ENCODE measurements at places on chromosomes 3 and 15. TPM values are rescaled to one million over a fixed set of nuclear protein-coding genes. Genes with fewer than 3 reads are reported as not detected.

TERC gene
- total RNA-seq, result 88.5 TPM

NOX5 gene
- total RNA-seq, result 2.9 TPM

CHST2 gene
- total RNA-seq, result 20.7 TPM

TIMP4 gene
- total RNA-seq, result 0.10 TPM

PLSCR5 gene
- total RNA-seq, result not detected

DNA sequence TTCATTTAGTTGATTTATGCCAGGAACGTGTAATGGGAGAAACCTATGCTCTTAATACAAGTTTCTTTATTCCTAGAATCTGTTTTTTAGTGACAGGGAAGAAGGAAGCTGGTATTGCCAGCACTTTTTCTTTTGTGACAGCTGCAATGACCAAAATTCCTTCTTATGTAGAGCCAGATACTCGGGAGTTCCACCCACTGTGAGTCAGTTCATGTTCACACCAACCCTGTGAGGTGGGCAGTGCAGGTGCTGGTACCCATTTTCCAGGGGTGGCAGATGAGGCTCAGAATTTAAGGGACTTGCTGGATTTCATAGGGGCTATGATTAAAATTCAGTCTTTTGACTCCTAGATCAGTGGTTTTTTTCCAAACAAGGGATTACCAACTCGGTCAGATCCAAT, 34.7 kb downstream of the OXNAD1 start:
- no peak for DNase-seq

DNA sequence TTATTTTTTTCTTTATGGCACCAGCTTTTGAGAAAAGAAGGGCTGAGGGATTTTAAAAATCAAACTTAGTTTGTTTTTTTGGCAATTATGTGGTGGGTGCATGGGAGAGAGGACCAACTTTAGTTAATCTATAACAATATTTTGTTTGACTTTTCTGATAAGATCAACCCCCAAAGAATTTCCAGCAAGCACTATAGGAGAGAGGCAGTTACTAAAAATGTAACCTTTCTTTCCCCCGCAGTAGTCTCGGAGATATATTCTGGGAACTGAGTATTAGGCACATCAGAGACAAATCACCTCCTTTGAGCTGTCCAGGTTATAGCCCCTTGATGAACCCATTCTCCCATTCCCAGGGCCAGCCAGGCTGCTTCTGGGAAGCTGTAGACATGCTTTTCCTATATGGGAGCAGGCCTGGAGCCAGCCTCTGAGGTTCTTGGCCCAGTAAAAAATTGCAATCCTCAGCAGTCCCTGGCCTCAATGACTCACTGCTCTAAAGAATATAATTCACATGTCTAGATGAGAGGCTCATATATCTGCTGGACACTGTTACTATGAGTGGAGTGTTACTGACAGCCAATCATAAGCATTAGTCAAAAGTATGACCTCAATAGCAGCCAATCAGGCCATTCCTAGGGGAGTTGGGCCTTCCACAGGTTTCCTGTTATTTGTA, 138.3 kb upstream of the AGBL1 start:
- DNase-seq, result no peak

- no peak for DNase-seq
Measured at GRCh38 chr15:59923508-59923907, 80.6 kb upstream of the FOXB1 start.
